GDM1 (cell line): ENCODE measurements at places on chromosomes 13 and 19.

DNA sequence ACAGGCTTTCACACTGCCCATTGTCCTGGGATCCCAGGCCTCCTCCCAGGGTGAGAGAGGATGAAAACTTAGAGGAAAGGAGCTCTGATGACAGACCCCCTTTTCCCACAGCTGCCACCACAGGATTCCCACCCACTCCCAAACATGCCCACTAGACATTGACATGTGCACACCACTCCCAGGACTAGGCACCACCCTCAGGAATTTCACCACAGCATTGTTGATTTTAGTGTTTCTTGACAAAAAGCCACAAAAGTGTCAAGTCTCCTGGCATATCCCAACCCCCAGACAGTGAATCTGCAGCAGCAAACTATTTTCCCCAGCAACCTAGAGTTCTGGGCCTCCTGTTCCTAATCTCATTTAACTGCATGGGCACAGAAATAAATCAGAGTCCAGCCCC, 10.1 kb downstream of the ZNF714 start:
- no peak for DNase-seq

DNA sequence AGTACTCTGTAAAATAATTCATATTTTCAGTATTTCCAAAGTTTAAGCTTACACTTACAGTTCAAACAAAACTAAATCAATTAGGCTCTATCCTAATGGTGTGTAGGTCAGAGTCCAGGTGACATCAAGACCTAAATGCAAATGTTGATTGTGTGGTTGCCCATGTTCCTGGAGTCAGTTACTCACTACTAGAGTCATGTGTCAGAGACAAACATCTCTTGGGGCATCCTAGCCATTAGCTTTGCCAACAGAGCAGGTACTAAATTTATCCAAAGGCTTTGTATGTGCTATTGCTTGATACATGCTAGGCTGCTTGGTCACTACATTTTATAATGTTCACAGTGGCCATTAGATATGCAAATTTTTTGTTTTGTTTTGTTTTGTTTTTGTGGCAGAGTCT, 11.7 kb downstream of the SPRY2 start:
- DNase-seq: no peak

GRCh38 chr19:58182577-58182988, 278 bp upstream of the ZNF274 start:
- peak; percentile 78 for DNase-seq

DNA sequence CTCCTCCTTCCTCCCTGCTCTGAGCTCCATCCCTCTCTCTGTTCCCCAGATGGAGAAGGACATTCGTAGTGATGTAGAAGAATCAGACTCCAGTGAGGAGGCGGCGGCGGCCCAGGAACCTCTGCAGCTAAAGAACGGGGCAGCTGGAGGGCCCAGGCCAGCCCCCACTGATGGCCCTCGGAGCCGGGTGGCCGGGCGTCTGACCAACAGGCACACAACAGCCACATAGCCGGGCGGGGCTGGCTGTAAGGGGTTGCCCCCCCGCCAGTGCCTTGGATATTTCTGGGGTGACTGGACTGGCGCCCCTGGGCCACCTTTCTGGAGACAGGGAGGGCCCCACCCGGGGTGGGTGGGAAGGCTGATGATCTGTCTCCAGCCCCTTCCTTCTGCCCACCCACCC, 46.3 kb downstream of the CD320 start:
- DNase-seq: no peak

DNA sequence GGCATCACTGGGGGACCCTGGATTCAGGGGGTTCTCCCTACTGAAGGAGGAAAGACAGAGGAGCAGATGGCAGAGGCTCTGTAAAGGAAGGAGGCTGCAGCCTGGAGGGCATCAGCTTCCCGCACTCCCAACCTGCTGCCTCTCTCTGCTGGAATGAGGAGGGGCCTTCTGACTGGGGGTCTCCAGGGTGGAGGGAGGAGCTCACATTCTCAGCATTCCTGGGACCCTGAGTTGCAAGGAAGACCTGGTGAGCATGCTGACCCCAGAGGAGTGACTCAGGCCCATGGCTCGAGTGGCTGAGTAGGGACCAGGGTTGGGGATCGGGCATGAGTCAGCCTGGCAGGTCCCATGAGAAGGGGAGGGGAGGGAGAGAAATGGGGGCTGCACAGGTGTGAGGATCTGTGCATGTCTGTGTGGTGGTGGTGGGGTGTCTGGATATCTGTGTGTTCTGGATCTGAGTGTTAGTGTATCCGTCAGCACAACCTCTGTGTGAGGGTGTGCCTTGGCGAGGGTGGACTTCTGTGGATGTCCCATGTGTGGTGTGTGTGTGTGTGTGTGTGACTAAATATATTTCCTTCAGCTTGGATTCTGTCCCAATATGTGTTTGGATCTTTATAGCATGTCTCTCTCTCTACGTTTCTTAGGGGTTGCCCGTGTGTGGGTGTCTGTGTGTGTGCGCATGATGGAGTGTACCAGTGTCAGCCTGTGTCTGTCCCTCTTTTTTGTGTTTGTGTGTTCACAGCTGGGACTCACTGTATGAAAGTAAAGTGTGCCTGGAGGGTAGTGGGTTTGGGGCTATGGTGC, 4.6 kb downstream of the AXL start:
- DNase-seq: no peak

DNA sequence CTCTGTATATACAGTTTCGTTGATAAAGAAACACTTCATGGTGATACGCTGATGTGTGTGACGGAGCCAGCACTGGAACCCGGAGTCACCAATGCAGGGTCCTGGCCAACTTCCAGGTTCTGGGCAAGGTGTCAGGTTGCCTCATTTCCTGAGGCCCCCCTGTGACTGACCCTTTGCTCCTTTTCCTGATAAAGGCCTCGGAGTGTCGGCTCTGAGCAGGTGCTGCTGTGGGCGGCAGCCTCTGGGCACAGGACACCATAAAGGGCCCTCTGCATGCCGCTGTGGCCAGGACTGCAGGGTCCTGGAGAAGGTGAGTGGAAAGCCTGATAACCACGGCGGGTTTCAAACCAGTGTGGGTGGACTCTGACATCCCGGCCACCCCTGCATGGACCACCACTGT, 17.3 kb upstream of the MYDGF start:
- DNase-seq: no peak

DNA sequence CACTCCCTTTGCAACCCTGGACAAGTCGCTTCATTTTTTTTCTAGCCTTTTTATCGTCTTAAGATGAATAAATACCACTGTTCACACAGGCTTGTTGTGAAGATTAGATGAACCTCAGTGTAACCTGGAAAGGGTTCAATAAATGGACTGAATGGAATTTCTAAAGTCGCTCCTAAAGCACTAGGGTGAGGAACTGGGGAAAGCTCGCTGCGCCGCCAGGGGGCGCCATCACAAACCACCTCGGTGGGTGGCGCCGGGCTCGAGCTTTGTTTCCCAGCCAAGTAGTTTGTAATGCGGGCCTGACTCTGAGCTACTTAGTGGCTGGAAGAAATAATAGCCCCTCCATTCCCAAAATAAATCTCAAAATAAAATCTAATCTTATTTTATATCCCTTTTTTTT, 2.2 kb upstream of the CEACAM6 start:
- DNase-seq: peak; percentile 53

- peak; percentile 36 for DNase-seq
Measured at GRCh38 chr13:52348983-52349780, 56.8 kb downstream of the THSD1 start.

GRCh38 chr13:42395086-42395821, 123.3 kb downstream of the AKAP11 start:
- no peak for DNase-seq

- DNase-seq: no peak
Measured at GRCh38 chr19:5952193-5953029, 25.5 kb downstream of the RANBP3 start.

- DNase-seq: peak; percentile 87
Measured at GRCh38 chr13:50713523-50714248, 129.8 kb downstream of the DLEU7 start.

GRCh38 chr13:102591988-102592781, 4.6 kb upstream of the TPP2 start:
- DNase-seq: peak; percentile 73

DNA sequence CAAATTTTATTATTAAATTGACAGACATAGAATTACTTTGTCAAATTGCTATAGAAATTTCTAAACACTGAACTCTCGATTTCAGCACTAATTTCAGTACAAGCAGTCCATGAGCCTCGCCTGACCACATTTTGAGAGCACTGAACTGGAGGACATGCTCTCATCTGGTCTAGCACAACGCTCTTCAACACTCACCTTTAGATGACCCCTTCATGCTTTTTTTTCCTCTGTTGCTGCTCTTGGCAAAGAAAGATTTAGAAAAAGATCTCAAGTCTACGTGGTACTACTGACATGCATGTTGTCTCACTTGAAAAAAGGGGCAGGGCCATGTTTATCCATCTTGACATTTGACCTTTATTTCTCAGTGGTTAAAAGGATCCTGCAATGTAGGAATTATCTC, 981.5 kb downstream of the DIAPH3 start:
- no peak for DNase-seq

- no peak for DNase-seq
Measured at GRCh38 chr13:51913421-51914136, 51.8 kb downstream of the CCDC70 start.

DNA sequence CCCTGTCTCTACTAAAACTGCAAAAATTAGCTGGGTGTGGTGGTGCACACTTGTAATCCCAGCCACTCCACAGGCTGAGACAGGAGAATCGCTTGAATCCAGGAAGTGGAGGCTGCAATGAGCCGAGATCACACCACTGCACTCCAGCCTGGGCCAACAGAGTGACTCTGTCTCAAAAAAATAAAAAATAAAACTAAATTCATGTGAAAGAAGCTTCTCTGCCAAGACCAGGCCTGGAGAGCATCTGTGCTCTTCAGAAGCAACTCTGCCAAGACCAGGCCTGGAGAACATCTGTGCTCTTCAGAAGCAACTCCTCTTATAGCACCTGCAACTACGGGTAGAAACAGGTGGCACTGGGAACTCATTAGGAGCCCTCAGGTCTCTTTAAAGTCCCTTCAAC, 37.7 kb downstream of the CRYL1 start:
- DNase-seq: no peak

DNA sequence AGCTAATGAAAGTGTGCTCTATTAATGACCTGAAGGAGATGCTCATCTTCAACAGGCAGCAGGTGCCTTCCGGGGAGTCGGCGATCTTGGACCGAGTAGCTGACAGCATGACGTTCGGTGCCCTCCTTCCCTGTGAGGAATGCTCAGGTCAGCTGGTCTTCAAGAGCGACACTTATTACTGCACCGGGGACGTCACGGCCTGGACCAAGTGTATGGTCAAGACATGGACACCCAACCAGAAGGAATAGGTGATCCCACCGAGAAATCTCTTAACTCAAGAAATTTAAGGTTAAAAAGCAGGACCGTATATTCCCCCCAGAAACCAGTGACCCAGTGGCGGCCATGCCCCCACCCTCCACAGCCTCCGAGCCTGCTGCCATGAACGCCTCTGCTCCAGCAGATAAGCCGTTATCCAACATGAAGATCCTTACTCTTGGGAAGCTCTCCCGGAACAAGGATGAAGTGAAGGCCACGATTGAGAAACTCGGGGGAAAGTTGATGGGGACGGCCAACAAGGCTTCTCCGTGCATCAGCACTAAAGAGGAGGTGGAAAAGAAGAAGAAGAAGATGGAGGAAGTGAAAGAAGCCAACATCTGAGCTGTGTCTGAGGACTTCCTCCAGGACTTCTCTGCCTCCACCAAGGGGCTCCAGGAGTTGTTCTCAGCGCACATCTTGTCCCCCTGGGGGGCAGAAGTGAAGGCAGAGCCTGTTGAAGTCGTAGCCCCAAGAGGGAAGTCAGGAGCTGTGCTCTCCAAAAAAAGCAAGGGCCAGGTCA, 22.8 kb upstream of the ANKRD10 start:
- no peak for DNase-seq

- DNase-seq: no peak
Measured at GRCh38 chr13:25218019-25218418, 45.9 kb upstream of the AMER2 start.

DNA sequence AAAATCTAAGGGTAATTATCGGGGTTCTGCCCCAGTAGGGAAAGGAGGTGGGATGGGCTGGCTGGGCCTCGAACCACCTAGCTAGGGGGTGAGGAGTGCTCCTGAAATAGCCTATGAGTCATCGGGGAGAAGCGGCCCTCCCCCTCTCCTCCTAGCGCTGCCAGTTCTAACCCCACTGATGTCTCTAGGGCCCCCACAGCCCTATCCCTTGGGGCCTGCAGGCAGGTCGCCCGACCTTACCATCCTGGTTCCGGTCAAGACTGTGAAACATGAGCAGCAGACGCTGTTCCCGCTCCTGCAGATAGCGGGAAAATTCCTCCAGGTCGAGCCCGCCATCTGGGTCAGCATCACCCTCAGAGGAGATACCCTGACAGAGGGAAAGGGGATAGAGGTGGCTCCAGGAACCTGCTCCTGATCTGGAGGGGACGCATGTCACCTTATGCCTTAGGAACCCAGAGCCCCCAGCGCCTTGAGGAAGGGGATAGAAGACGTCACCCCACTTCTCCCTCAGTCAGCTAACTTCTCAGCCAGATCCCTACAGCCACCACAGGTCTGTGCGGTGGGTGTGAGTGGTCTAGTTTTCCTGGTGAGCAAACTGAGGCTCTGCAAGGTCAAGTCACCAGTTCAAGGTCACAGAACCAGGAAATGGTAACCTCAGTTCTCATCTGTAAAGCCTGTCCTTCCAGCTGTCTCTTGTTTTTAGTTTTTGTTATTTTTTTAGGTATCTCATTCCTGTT, 1.5 kb downstream of the SLC25A23 start:
- DNase-seq: no peak

DNA sequence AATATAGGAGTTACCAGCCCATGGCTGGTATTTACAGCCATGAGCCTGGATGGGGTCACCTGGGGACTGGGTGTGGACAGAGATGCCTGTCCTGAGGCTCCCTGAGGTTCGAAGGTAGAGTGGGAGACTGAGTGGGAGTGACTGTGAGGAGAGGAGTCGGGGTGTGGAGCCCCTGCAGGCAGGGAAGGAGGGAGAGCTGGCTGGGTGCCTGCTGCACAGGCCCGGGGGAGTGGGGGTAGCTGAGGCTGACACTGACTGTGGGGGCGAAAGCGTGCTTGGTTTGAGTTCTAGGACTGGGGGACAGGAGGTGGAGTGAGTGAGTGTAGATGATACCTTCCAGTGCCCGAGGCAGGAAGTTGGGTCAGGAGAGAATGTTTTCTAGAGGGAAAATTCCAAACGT, 7.1 kb downstream of the RAB11B start:
- DNase-seq: no peak

GRCh38 chr19:40799558-40800338, 757 bp downstream of the EGLN2 start:
- no peak for DNase-seq

- DNase-seq: no peak
Measured at GRCh38 chr19:34269489-34269888, 15.1 kb downstream of the GARRE1 start.

DNA sequence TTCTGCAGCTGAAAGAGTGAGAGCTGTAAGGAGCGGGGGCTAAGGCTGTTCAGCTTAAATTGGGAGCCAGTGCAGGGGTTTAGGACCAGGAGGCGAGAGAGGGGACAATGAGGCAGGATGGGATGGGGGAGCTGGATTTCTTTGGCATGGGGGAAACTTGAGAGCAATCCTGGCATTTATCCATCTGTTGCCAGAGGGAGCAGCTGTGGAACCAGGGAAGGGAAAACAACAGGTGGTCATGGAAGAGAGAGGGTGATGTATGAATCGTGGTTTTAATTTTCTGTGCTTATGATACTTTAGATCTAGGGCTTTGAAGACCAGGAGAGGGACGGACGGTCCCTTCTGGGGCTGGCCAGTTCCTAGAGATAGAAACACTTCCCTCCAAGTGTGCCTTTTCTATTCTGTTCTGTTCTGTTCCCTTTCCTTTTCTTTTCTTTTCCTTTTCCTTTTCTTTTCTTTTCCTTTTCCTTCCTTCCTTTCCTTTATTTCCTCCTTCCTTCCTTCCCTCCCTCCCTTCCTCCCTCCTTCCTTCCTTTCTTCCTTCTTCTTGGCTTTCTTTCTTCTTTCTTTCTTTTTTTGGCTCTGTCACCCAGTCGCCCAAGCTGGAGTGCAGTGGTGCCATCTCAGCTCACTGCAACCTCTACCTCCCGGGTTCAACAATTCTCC, 16.0 kb upstream of the CCL25 start:
- DNase-seq: no peak
